ENCODE measurements at places on chromosomes 7 and 10.

DNA sequence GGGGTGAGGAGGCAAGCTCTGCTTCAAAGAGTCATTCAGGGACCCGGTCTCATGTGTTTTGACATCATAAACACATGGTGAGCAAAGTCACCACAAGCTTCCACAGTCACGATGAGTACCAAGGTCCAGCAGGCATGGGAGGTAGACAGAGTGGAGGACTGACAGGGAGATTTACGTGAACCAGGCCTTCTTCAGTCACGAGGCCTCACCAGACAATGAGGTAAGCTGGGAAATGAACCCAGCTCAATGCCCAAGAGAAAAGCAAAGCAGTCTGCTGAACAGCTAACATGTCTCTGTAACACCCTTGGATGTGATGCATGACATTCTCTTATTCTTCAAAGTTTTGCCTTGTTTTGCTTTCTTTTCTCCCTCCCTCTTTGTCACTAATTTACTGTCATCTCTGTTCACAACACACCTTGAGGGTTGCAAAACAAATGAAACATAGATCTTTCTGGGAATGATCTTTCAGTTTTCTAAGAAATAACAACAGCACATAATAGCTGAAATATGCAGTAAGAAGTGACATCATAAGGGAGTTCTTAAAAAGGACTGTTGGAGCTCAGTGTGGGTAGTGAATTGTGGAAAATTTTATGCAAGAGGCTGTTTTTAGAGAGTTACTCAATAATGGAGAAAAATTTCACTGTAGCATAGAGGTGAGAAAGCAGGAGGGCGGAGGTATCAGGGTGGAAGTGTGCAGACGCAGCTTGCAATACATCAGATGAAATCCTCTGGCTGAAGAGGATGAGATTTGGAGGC, 9.0 kb downstream of the PPP1R17 start:
- no peak for DNase-seq

DNA sequence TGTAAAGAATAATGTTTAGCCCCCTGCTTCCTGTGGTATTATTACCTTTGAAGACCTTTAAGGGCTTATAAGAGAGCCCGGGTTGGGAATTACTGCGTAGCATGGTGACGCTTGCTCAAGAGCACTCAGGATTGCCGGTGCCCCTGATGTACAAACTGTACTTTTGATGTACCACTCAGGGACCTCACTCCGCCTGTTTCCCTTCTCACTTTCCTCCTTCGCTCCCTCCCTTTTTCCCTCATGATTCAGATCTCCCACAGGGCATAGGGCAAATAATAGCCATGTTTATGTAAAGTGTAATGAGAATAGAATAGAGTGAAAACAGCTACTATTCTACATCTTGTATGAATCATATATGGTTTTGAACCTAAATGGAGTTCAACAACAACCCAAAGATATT, 77.8 kb upstream of the PDCD4 start:
- DNase-seq: no peak

DNA sequence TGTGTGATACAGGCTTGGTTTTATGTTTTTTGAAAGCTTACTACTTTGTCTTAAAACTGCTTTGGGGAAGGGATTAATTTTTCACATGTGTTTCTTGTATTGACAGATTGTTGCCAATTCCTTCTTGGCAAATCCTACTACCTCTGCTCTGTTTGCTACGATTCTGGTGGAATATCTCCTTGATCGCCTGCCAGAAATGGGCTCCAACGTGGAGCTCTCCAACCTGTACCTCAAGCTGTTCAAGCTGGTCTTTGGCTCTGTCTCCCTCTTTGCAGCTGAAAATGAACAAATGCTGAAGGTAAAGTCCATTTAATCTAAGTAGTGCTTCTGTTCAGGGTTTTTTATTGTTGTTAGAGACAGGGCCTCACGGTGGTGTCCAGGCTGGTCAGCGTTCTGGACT, 33.6 kb downstream of the TRRAP start:
- no peak for DNase-seq

DNA sequence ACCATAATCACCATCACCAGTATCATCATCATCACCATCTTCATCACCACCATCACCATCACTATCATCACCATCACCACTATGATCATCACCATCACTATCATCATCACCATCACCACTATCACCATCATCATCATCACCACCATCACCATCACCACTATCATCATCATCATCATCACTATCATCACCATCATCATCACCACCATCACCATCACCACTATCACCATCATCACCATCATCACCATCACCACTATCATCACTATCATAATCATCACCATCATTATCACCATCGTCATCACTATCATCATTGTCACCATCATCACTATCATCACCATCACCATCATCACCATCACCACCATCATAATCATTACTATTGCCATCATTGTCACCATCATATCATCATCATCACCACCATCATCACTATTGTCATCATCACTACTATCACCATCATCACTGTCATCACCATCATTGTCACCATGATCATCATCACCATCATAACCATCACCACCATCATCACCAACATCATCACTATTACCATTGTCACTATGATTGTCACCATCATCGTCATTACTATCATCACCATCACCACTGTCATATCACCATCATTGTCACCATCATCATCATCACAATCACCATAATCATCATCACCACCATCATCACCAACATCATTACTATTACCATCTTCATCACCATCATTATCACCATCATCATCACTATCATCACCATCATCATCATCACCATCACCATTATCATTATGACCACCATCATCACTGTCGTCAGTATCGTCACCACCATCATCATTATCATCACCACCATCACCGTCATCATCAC, 154.7 kb downstream of the ACTR3B start:
- DNase-seq: no peak

- no peak for DNase-seq
Measured at GRCh38 chr7:138417078-138417700, 42.9 kb upstream of the TRIM24 start.

DNA sequence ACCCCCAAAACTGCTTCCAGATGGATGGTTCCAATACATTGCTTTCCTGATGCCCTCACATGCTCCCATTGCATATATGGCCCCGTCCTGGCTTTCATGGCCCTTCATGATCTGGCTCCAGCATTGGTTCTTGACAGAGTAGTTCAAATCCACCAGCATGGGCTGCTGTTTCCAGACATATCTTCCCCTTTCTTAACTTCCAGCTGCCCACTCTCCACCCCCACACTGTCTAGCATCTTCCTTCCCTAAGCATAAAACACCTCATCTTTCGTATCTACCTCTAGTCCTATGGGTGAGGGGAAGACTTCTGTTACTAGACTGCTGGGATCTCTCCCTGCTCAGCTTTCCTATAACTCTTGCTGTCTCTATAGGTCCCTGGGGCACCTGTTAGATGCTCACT, 13.2 kb upstream of the GOLGA7B start:
- no peak for DNase-seq

GRCh38 chr7:151057506-151057988, at the start of gene CDK5:
Gene CDK5, minus strand, starts transcription at chr7:151057897. Its CDS starts 49 bp downstream, at chr7:151057848.
- DNase-seq: no peak

- no peak for DNase-seq
Measured at GRCh38 chr10:396107-396506, 260.9 kb downstream of the ZMYND11 start.

- no peak for DNase-seq
Measured at GRCh38 chr7:6155596-6155995, 116.8 kb downstream of the CYTH3 start.

DNA sequence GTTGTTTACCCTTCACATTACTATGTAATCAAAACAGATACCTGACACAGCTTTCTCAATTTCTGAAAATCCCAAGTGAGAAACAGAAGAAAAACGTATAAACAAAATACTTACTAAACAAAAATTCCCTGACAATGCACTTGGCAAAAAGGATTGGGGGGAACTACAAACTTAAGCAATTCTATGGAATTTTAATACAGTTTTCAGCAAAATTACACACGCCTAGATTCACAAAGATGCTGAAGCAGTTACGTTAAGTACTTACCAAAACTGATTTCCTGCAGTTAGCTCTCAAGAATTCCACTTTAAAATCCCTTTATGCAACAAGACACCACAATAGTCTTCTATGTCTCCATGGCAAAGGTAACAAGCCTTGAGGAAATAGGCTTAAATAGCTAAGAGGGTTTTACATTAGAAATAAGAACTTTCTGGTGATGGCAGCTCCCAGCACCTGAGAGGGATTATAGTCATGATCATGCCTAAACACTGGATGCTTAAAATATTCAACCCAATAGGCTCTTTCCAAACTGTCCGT, 10.8 kb downstream of the TOMM7 start:
- no peak for DNase-seq

DNA sequence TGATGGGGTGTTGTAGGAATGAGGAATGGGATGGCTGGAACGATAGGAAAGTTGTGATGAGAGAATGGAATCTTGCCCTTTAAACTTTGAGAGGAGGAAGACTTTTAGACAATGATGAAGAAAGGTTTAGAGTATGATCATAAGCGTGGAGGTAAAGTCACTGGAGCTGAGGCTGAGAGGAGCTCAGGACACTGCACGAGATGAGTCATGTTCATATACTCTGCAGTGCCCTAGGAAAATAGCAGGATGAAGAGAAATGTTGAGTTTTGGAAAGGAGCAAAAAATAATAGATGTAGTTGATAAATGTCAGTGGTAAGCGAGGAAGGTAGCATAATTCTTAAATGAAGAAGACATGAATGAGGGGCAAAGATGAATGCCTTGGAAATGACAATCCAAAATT, 28.3 kb upstream of the CUL1 start:
- peak; percentile 26 for DNase-seq

DNA sequence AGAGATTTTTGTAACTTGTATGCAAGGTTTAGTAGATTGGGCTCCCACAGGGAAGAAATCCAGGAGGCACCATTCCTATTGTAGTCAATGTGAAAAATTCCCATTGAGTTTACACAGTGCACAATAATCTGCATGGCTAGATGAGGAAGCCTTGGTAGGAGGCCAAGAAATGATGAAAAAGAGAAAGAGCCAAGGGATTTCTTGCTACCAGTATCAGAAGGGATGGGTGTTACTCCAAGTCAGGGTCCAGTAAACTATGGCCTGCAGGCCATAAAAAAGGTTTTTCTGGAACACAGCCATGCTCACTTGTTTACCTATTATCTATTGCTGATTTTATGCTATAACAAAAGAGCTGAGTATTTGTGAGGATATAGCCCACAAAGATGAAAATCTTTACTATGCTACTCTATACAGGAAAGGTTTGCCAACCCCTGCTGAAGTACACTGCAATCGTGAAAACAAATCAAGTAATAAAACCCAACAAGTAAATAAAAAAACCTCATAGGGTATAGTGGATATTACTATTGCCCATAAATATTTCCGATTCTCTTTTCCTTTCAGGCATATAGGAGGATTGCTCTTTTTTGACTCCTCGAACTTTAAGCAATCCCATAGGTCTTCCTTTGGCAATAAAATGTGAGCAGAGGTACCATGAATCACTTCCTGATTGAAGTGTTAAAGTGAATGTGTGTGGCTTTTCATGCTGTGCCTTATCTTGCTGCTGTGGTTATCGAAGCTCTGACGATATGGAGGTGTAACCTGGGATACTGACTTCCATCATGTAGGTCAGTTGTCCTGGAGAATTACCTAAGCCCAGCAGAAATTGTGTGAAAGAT, 256.3 kb upstream of the MAGI2 start:
- peak; percentile 30 for DNase-seq

DNA sequence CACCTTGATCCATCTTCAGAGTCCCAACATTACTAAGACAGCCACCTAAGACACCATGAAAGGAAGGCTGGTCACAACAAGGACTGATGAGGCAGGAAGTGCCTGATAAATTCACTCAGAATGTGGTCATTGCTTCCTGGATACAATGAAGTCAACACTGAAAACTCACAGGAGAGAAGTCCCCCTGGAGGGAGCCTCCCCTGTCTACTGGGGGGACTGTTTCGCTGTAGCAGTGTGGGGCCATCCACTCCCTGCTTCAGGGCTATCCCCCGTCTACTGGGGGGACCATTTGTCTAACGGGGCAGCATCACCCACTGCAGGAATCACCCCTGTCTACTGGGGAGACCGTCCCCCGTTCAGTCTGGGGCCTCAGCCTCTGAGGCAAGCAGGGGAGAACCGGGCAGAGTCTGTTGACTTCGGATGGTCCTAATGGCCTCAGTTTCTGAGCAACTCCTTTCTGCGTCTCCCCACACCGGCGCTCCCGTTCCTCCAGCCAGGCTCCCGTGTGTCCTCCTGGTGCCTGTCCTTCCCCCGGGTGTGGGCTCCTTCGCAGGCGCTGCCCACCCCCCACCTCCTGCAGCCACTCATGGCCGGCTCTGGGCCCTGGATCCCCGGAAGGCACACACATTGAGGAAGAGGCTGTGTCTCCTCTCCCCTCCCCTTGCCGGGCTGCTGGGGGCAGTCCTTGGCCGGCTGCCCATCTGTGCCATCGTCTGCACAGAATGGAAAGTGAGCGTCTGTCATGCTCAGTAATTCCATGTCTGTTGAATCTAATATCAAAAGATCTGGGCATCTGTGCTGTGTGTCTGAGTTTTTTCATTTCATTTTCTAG, 59.9 kb upstream of the DNAJB6 start:
- peak; percentile 71 for DNase-seq

DNA sequence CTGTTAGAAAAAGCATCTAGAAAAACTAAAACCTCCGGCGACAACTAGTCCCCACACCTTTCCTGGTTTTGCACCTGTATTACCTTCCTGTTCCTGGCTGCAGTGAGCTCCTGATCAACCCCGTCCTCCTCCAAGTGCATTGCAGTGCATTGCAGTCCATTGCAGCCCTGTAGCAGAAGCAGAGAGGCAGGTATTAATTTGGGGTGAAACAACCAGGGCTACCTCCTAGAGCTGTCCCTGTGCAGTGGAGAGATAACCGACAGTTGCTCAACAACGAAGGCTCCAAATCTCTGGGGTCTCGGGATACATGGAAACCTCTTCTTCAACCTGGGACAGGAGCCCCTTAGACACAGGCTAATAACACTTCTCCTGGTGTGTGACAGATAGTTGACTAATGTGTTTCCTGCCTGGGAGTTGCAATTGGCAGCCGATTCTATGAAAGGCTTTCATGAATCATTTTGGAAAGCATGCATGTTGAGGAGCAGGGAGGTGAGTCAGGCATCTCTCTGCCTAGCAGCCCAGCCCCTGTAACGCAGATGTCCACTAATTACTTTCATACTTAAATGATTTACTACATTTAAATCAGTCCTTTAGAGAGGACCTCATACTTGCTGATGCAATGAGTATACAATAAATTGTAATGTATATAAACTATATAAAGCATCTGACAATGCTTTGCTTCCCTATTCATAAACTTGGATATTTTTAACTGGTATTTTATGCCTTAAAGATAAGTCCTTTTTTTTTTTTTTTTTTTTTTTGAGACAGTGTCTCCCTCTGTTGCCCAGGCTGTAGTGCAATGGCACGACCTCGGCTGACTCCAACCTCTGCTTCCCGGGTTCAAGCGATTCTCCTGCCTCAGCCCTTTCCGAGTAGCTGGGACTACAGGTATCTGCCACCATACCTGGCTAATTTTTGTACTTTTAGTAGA, 59.0 kb downstream of the PRR15 start:
- DNase-seq: peak; percentile 98

- peak; percentile 47 for DNase-seq
Measured at GRCh38 chr10:80454513-80455460, 677 bp downstream of the TSPAN14 start.

GRCh38 chr7:23938937-23939552, 229.0 kb downstream of the STK31 start:
- DNase-seq: peak; percentile 71

- DNase-seq: no peak
Measured at GRCh38 chr7:96663871-96664445, 45.7 kb downstream of the SEM1 start.

All from ELR (cell line).